ENCODE measurements at places on chromosomes 5 and 9. TPM values are rescaled to one million over a fixed set of nuclear protein-coding genes. Genes with fewer than 3 reads are reported as not detected.

DNA sequence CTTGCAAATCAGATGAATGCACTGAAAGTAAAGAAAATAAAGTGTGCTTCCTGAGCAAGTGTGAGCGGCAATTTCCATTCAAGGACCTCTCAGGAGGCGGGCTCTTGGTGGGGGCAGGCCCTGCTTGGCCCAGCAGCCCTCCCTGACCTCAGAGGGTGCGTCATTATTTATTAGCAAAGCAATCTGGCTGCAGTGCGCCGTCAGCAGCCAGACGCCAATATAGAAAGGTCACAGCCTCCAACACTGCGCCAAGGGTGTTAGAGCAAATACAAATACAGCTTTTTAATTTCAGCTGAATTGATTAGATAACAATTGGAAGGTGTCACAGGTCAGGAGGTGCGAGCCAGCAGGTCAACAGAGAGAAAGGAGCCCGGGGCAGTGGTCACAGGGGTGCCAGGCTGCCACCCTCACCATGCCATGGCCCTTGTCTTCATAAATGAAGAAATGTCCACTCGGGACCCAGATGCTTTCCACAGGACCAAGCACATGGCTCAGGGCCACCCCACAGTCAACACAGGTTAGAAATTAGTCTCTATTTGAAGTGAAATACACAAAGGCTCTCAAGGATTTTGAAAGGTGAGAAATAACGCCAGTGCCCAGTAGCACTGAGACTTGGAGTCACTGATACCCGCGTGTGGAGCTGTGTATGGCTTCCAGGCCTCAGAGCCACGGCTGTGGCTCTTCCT, 309.8 kb downstream of the IRX2 start:
- DNase-seq: no peak

DNA sequence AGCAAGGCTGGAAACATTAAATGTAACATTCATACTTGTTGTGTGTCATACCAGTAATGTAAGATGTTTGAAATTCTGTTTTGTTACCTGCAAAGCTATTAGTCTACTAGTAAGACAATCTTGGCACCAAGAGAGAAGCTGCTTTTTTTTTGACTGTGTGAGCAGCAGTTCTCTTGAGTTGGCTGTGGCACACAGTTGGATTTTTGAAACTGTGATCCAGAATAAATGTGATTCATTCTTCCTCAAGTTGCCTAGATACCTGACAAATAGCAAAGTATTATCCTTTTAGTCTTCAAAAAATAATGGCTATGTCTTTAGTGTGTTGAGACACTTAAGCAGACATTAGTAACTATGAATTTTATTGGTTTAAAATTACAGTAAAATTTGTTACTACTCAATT, 57.2 kb upstream of the HAPLN1 start:
- DNase-seq: no peak

DNA sequence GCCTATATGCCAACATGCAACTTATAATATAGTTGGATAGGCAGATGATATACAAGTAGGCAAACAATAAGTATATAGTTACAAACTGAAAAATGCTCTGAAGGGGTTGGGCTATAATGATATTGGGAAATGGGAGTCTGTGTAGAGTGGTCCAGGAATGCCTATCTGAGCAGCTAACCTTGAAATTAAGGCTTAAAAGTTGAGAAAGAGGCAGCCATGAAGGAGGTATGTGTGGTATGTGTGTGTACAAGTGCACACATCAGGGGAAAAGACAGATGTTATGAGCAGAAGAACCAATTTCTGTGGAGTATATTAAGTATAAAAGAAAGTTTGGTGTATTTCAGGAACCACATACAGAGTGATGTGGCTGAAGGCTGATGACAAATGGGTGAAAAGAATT, 154.9 kb upstream of the PAPPA start:
- no peak for DNase-seq

Gene MEIKIN
- not detected for total RNA-seq

All from right atrium auricular region (tissue), 2 donors.